NCI-H1105 (cell line): ENCODE measurements at places on chromosomes 13 and 19.

GRCh38 chr13:113918580-113918979, 54.7 kb upstream of the GAS6 start:
- no peak for DNase-seq

DNA sequence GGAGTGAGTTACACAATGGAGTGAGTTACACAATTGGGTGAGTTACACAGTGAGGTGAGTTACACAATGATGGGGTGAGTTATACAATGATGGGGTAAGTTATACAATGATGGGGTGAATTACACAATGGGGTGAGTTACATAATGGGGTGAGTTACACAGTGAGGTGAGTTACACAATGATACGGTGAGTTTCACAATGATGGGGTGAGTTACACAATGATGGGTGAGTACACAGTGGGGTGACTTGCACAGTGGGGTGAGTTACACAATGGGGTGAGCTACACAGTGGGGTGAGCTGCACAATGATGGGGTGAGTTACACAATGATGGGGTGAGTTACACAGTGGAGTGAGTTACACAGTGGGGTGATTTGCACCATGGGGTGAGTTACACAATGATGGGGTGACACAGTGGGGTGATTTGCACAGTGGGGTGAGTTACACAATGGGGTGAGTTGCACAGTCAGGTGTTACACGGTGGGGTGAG, 52.5 kb upstream of the GAS6 start:
- no peak for DNase-seq

GRCh38 chr13:30148786-30149185, 158.6 kb downstream of the KATNAL1 start:
- no peak for DNase-seq

- no peak for DNase-seq
These were observed 35.8 kb upstream of the GTF2F2 start for GRCh38 chr13:45084515-45084914.

GRCh38 chr19:57688011-57688763, 6.4 kb downstream of the ZNF551 start:
- no peak for DNase-seq

GRCh38 chr13:30158774-30159445, 148.4 kb downstream of the KATNAL1 start:
- no peak for DNase-seq

DNA sequence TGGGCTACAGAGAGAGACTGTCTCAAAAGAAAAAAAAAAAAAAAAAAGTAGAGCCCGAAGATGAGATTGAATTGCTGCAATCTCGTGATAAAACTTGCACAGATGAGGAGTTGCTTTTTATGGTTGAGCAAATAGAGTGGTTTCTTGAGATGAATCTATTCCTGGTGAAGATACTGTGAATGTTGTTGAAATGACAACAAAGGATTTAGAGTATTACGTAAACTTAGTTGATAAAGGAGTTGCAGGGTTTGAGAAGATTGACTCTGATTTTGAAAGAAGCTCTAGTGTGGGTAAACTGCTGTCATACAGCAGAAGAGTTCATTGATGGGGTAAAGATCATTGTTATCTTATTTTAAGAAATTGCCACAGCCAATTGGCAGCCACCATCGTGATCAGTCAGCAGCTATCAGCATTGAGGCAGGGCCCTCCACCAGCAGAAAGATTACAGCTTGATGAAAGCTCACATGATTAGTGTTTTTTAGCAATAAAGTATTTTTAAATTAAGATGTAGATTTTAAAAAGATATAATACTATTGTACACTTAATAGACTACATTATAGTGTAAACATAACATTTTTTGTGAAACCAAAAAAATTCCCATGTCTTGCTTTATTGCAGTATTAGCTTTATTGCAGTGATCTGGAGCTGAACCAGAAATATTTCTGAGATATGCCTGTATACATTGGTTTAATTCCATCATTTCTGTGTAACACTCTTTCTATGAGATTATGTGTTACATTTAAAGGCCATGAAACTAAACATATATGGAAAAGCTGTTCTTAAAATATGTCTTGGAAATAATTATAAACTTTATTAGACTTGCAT, 43.1 kb downstream of the ZMYM2 start:
- no peak for DNase-seq

DNA sequence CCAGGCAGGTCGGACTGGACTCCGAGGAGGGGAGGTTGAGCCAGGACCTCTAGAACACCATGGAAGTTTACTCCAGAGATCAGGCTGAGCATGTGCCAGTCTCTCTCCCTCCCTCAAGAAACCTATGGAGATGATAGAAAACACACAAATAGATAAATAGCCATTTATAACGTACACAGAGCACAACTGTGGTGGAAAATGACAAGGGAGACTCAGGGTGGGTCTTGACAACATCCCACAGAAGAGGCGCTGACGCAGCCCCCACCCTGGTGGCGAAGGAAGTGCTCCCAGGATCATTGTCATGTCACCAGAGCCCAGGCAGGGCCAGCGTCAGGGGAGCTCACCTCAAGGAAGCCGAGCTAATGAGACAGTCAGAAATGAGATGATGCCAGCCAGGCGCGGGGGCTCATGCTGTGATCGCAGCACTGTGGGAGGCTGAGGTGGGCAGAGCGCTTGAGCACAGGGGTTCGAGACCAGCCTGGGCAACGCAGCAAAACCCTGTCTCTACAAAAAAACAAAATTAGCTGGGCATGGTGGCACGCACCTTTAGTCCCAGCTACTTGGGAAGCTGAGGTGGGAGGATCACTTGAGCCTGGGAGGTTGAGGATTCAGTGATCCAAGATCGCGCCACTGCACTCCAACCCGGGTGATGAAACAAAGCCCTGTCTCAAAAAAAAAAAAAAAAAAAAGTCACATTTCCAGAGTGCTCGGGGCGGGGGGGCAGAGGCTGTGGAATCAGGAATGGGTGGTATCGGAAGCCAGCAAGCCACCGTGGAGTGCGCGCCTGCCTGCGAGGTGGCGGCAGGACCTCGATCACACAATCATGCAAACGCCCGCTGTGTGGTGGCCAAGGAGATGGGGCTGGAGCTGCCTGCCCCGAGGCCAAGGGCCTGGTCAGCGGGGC, 178.4 kb downstream of the KDM4B start:
- DNase-seq: no peak

- no peak for DNase-seq
These were observed 2.0 kb downstream of the ZNF823 start for GRCh38 chr19:11736696-11737095.

DNA sequence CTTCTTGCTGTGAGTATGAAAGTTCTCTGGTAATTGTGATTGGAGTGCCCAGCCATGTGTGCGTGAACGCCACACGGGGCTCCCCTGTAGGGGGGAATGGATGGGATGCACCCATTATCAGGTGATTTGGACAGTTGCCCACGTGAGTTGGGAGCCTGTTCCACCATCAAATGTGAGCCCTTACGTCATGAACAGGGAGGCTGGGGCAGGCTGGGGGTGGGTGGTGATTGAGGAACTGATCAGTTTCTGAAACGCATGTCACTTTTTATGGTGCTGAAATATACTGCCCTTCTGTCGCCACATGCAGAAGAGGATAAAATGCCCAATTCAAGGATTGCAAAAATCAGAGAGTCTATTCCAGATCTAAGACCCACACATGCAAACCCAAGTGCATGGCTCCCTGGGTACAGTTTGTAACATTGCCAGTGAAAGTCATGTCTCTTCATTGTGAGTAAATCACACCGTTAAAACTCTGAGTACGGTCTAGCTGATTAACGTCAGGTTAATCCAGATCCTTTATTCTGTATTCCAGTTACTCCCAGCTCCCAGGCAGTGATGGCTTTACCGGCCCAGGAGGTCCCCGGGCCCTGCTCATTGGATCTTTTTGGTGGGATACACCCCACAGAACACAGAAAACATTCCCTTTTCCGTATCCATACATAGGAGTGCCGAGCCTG, 90.2 kb downstream of the RAB20 start:
- no peak for DNase-seq

DNA sequence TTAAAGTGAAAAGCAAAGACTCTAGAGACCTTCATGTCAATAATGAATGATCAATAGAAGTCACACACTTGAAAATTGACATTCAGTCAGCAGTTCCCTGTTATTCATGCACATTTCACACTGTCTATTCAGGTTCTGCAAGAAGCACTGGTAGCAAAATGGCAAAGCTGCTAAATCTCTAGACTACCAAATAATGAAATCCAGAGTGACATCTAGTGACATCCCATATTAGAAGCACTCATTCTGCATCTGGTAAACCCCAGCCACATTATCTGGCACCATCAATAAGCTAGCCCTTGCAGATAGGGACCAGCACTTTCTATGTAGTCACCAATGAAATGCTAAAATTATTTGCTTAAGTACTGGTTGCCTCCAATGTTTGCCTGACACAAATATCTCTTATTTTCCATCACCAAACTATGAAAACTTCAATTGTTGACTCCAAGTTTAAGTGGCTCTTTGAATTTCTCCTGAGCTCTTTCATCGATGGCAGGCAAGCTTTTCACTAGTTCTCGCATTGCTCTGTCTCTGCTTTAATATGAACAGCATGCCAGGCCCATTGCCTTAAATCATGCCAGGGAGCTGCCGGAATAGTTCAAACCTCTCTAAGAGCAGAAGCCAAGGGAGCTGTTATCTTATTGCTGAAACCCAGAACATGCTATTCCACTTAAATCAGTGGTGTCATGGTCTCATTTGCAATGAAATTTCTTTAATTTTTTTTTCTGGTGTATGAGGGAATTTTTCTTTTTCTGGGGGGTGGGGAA, 409.9 kb downstream of the MZT1 start:
- no peak for DNase-seq

GRCh38 chr13:99191900-99192399, 8.7 kb upstream of the UBAC2 start:
- DNase-seq: no peak

- no peak for DNase-seq
These were observed 255.3 kb downstream of the SHISA2 start for GRCh38 chr13:25796474-25796873.

DNA sequence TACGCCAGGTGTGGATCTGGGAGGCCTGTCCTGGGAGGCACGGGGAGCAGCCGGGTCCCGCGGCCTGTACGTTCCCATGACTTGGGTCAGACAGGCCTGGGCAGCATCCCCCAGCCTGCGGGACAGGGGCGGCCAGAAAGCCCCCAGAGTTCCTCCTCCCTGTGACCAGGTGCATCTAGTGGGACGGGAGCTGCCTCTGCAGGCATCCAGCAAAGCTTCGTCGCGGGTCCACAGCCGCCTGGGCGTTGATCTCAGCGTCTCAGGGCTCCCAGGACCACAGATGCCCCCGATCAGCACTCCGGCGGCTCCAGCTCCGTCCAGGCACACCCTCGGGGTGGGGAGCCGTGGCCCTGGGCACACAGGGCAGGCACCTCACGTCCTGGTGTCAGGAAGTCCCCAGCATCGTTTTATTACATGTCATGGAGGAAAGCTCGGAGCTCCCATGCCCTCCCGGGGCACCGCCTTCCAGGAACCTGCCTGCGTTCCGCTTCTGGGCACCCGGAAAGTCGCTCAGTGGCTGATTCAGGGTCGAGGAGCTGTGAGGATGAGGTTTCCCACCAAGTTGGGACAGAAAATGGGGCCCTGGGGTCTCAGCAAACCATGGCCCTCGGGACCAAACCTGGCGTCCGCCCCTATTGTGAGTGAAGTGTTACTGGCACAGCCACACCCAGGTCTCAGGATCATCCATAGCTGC, 1.5 kb upstream of the GZMM start:
- DNase-seq: no peak

- DNase-seq: no peak
These were observed 112.2 kb upstream of the GPR12 start for GRCh38 chr13:26872525-26873385.

- DNase-seq: no peak
These were observed 11.1 kb upstream of the PLIN3 start for GRCh38 chr19:4878491-4878968.

DNA sequence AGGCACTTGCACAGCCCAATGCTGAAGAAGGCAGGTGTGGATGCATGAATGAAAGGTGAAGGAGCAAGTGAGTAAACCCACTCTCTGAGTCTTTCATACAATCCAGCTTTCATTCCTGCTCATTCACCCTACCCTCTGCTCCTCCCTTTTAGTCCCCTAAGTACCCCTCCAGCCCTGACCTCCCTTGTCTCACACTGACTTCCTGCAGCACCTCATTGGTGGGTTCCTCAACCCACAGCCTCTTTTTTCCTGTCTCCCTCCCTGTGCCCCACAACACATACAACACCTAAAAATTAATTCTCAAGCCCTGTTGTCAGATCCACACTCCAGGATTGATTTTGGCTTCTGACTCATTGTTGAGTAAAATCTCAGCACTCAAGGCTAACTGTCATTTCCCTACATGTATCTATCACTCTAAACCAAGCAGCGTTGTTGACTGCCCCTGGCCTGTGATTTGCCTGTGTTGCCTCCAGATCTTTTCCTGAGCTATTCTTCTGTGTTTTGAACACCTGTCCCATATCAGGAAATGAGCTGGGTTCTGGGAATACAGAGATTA, 177.3 kb upstream of the SERP2 start:
- no peak for DNase-seq

- DNase-seq: no peak
These were observed 17.0 kb downstream of the SUGT1 start for GRCh38 chr13:52669677-52670076.

- no peak for DNase-seq
These were observed 688 bp downstream of the ZNF606 start for GRCh38 chr19:58001895-58002369.

DNA sequence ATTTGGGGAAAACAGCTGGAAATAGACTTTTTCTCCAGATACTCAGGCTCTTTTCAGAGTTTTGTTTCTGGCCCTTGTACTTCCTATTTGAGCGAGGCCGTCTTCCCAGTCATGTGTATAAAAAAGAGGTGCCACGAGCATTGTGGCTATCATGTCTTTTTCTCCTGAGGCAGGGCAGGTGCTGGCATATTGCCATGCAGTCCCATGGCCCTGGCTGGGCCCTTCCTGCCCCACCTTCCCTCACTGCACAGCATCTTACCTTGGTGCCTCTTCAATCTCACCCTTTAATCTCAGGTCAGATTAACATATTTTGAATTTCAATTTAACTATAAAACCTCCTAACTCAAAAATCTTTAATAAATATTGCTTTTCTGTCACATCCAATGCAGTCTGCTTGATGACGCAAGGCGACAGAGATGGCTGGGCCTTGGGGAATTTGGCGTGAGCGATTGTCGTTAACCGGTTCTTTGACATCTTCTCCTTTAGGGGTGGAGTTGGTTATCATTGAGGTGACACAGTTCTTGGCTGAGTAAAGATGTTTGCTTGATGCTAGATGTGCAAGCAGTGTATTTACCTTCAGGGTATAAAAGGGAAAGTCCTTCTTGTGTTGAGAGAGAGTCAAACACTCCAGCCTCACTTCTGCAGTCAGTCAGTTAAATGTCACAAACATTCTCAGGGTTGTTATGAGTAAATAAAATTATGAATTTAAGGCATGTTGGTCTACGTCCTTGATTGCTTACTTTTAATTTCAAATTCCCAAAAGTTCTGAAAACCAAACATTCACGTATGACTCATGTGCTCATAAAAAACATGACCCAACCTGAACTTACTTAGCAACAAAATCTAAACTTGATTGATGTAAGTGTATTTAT, 289.9 kb downstream of the MYO16 start:
- no peak for DNase-seq

- DNase-seq: no peak
These were observed 88.9 kb downstream of the WDFY2 start for GRCh38 chr13:51673165-51673564.
